Stimulated activated CD4-positive, alpha-beta T cell treated with anti-CD3 and anti-CD28 coated beads, Interleukin-4, amount 100 ng/mL, for 1 hour (primary cell): ENCODE measurements at places on chromosomes 1 and 21.
A peak's percentile ranks its signal among the peaks of the same experiment; 100 is the strongest.

GRCh38 chr1:210796421-210796820 lies 337.5 kb downstream of the KCNH1 start:
- no peak for DNase-seq

DNA sequence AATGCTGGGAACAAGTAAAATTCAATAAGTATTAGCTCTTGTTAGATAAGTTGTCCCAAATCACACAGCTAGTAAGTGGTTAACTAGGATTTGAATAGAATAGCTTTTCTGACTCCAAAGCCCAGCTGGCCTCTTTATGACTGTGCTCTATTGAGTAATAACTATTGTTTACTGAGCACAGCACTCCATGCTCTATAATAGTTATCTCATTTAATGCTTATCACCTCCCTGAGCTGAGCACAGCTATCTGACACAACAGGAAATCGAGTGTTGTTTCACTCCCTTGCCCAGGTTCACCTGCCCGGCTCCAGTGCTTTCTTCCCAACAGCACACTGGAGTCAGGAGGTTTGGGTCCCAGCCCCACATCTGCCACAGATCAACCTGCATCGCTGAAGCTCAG lies 38.8 kb upstream of the STMN1 start:
- DNase-seq, result no peak

GRCh38 chr1:222995236-222995580 lies 147.8 kb downstream of the TLR5 start:
- no peak for DNase-seq

GRCh38 chr21:35400233-35400939 lies 351.3 kb upstream of the RUNX1 start:
- DNase-seq, result peak; percentile 3

GRCh38 chr1:24925082-24925779 lies 4.8 kb downstream of the RUNX3 start:
- DNase-seq, result peak; percentile 83

DNA sequence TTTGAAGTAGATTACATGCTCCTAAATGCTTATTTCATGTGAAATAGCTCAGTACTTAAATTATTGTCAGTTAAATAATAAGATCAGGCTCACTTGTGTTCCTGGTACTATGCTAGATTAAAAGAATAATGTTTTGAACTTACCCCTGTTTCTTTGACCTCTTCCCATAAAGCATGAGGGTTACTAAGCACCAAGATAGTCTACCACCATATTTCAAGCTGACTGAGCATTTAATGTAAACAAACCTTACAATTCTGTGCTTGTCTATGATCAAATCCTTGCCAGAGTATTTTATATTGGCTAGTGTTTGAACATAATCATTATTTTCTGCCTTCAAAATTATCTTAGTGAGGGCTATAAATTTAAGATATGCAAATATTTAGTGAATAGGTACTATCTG lies 98.1 kb downstream of the LHX9 start:
- no peak for DNase-seq

GRCh38 chr1:86998727-86999126 lies 84.3 kb downstream of the HS2ST1 start:
- no peak for DNase-seq

DNA sequence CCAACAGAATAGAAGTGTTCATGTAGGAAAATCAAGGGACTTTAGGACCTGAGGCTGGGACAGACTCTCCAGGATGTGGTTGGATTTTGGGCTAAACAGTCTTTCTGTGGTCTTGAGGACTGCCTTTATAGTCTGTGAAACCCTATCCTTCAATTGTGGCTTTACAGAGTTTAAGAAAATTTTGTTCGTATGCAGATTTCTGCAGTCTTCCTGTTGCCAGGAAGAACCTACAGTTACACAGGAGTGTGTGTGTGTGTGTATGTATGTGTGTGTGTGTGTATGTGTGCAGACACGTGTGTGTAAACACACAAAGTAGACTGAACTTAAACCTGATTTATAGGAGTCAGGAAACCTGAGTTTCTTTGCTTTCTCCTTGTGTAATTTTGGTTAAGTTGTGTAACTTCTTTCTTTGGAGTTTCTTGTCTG lies 22.8 kb downstream of the NEK7 start:
- no peak for DNase-seq

DNA sequence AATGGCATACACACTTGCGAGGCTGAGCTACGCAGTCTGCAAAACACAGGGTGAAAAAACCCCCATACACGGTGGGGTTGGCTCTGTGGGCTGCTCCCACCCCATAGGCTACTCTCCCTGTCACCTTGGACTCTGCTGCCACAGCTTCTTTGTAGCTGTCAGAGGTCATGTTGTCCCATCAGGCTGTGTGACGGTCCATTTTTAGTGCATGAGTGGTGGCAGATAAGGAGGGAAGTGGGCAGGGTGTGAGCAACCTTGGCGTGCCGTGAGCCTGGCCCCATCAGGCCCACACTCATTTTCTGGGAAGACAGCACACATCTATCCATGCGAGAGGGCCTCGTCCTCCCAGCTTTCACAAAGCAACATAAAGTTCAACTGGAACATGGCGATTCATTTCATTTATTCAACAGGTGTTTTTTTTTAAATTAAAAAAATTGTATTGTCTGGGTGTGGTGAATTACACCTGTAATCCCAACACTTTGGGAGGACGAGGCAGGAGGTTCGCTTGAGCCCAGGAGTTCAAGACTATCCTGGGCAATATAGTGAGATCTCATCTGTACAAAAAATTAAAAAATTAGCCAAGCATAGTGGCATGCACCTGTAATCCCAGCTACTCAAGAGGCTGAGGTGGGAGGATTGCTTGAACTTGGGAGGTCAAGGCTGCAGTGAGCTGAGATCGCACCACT lies 9.5 kb downstream of the GPR137B start:
- no peak for DNase-seq

DNA sequence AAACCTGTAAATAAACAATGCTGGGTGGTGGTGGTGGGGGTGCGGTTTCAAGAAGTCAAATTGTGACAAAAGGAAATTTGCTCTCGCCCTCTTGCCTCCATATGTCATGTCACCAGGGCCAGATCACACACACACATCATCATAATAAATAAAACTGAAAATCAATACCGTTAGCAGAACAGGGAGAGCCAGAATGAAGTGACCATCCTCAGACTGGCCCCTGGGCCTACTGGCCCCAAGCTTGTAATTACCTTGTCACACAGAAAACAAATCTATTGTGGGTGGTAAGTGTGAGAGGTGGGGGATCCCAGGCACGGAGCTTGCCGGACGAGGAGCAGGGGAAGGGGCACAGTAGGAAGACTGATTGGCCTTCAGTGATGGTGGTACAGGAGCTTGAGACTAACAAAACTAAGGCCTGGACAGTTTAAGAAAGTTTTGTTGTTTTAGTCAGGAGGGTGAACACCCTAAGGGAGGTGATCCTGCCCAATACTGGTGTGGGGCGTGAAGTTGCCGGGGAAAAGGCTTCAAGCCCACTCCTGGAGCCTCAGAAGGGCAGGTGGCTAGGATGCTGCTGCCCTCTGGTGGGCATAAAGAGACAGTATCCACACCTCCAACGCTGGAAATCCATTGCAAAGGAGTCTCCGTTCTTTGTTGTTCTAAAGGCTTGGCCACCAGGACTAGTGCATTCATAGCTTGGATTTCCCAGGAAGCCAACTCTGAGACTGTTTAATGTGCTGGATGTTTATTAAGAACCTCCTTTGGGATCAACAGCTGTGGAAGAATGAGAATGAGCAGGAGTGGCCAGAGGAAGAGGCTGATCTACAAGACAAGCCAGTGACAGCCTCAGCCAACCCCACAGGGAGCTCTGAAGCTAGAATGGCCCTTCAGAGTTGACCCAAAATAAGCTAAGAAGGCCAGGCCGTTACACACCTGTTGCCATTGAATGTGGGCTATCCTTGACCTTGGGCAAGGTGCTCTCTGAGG lies 8.1 kb upstream of the C1orf216 start:
- DNase-seq, result peak; percentile 47

- DNase-seq, result no peak
Measured at GRCh38 chr1:79785964-79786363, 779.4 kb upstream of the ADGRL4 start.
